Mucosa of descending colon (tissue), 3 donors: ENCODE measurements at places on chromosomes 7 and 10. TPM values are rescaled to one million over a fixed set of nuclear protein-coding genes. Genes with fewer than 3 reads are reported as not detected.

The PDSS1 gene
- 27.9 TPM for total RNA-seq

The PANK1 gene
- total RNA-seq: 67.4 TPM

The TMEM270 gene
- total RNA-seq: not detected

The HGF gene
- total RNA-seq: 3.2 TPM

The SPDYE3 gene
- not detected for total RNA-seq

The ELFN1 gene
- 0.41 TPM for total RNA-seq

The NODAL gene
- not detected for total RNA-seq

The CYP2C19 gene
- 1.5 TPM for total RNA-seq

The RAPGEF5 gene
- 34.7 TPM for total RNA-seq

DNA sequence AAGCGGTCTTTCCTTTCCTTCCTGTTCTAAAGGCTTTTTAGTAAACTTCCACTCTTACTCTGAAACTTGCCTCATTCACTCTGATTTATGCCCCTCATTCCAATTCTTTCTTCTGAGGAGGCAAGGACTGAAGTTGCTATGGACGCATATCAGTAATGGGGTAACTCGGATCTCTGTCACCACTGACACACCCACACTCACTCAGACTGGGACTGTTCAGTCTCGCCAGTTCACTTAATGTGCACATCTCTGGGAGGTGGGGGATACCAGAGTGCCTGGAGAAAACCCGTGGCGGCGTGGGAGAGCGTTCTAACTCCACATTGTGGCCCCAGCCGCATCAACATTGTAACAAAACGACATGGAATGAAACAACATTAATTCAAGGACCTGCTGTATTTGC, 1139.3 kb upstream of the CELF2 start:
- DNase-seq: no peak

DNA sequence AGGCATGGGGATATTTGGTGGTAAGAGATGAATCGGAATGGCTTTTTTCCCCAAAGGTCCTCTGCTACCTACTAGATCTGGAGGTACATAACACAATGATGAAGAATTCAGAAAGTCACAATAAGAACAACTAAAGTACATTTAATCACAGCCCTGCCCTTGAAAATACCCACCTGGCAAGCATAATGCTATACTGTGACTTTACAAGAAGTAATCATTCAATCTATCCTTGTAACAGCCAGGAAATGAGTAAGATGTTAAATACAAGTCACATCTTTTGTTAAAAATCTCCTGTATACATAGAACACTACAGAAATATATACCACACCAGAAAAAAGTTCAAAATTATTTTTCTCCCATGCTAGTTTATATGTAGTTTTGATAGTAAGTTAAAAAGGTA, 108.3 kb upstream of the ABCB5 start:
- DNase-seq: no peak

DNA sequence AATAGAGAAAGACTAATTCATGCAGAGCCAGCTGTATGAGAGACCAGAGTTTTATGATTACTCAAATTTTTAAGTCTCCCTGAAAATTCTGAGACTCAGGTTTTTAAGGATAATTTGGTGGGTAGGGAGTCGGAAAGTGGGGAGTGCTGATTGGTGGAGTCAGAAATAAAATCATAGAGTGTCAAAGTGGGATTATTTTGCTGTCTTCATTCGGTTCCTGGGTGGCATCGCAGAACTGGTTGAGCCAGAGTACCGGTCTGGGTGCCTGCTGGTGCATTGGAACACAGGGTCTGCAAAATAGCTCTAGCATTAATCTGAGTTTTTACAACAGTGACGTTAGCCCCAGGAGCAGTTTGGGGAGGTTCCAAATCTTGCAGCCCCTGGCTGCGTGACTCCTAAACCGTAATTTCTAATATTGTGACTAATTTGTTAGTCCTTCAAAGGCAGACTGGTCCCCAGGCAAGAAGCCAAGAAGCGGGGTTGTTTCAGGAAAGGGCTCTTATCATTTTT, 32.4 kb downstream of the GPRIN2 start:
- DNase-seq: peak; percentile 46

DNA sequence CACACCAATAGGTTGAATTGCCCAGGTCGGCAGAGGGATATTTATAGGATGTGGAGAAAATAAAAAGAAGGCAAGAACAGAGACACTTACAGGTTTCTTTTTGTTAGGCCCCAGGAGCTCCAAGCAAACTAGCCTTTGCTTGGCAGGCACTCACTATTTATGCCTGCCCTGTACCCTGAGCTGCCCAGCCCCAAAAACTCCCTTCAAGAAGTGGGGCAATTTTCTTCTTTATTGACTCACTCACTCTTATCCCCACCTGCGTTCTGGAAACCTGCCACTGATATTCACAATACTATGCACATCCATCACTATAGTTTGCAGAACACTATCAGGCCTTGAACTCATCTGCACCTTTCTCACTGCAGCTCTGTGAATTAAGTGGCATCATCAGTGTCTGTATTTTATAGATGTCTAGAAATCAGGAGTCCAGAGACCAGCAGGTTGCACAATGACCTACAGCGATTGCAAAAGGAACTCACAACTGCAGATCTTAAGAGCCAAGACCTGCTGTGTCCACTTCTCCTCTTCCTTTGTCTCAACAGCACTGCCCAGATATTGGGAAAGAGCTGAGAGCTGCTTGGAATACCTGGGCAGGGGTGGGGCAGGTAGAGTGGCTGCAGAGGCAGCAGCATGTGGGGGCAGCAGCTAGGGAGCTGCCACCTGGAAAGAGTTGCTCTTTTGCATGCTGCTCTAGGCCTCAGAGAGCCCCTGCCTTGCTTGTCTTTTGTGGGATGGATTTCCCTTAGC, at the start of gene SFTPD:
TSS of gene SFTPD (minus strand) at position 130 of the 747 bp plus-strand sequence. CDS start 2,446 bp downstream, outside the sequence.
- no peak for DNase-seq

DNA sequence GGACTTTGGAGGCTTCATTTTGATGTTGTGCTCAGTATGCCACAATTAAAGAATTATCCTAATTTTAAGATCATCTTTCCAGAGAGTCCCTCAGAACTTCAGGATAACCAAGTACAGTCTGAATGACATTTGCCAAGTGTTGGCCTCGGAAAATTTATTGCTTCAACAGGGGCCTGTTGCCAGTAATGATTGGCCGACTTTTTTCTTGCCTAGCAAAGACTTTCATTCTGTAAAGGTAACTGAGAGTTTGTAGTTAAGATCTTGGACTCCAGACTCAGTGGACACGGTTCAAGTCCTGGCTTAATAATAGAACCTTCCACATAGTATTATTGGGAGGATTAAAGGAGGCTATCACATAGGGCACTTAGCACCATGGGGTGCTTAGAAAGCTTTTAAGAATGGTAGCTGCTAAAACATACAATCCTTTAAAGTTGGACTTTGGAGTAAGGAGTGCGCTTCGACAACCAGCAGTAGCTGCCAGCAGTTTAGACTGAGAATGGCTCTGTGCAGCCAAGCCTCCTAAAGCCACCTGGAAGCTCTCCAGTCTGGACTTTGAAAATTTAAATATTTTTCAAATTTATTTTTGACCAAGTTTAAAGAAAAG, 90.0 kb downstream of the PLCE1 start:
- no peak for DNase-seq

- no peak for DNase-seq
Measured at GRCh38 chr10:69958556-69958902, 94.1 kb upstream of the MACROH2A2 start.

- no peak for DNase-seq
Measured at GRCh38 chr10:57972783-57973182, 294.9 kb downstream of the IPMK start.

- DNase-seq: peak; percentile 93
Measured at GRCh38 chr7:140397784-140398750, at the start of gene SLC37A3. SLC37A3 (minus strand) TSS chr7:140398530; CDS start chr7:140382526, 16,004 bp downstream.

DNA sequence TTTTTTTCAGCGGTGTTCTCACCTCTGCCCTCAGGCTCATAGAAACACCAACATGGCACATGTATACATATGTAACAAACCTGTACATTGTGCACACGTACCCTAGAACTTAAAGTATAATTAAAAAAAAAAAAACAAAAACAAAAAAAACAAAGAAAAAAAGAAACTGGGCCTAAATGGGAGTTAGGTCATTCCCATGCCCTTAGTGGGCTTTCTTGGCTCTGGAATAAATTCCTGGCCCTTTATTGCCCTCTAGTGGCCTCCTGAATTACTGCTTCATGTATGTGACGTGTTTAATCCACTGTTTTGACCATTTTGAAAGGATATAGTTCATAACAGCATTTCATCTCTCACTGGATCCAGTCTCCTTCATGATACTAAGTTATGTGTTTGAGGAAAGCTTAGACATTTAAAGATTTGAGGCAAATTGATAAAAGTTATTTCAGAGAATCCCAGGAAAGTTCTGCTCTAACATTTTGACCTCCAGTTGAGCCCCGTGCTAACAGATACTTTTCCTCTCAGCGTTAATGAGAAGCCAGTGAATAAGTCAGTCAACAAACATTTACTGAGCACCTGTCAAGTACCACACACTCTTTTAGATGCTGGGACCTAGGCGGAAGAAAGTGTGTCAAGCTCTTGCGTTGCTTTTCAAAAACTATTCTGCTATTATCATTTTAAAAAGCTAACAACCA, 54.7 kb upstream of the SYPL1 start:
- no peak for DNase-seq

DNA sequence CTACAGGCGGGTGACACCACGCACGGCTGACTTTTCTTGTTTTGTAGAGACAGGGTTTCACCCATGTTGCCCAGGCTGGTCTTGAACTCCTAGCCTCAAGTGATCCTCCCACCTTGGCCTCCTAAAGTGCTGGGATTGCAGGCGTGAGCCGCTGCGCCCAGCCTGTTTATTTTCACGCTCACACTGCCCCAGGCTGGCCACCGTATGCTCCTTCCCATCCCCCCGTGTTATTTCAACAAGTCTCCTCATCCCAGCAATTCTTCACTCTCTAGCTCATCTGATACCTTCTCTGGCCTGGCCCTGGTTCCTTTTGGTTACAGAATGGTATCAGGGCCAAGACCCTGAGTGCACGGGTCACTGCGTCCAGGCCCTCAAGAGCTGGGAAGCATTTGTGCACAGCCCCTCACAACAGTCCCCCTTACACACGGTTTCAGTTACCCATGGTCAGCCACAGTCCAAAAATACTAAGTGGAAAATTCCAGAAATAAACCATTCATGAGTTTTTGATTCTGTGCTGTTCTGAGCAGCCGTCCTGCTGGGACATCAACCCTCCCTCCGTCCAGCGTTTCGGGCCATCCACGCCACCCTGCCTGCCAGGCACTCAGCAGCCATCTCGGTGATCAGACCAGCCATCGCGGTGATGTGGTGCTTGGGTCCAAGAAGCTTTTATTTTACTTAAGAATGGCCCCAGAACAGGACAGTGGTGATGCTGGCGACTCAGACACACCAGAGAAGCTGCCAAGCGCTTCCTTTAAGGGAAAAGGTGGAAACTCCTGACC, 8.9 kb downstream of the COX19 start:
- DNase-seq: no peak

GRCh38 chr7:120304674-120305073, 31.7 kb downstream of the KCND2 start:
- DNase-seq: no peak

DNA sequence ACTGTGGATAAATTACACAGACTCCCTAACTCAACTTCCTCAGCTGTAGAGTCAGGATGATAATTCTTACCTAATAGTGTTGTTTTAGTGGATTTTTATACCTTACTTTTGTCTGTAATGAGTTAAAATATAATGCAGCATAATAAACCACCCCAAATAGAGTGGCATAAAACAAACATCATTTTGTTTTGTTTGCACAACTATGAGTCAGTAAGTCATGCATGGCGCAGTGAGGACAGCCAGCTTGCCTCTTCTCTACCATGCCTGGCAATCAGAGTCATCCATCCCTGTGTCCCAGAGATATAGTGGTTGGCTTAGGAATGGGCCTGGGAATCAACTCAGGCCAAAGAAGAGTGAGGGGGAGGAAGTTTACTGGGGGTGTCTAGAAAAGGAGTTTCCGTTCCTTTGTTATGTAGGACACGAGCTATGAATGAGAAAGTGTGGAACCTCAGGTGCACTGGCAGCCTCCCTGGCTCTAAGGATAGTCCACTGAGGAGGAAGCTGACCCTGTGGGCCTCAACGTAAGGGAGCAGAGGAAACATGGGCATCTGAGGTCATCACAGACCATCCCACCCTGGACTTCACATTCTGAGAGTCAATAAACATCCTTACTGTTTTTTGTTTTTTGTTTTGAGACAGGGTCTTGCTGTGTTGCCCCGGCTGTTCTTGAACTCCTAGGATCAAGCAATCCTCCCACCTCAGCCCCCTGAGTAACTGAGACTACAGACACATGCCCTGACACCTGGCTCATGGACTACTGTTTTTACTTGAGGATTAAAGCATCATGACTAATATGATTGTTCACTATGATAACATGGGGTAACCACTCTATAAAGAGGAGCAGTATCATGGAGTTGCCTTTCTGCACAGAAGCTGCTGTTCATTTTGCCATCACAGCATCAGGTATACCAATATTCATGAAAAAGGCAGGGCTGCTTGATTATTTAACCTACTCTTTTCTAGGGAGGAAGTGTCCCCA, 21.0 kb upstream of the GRB10 start:
- no peak for DNase-seq

DNA sequence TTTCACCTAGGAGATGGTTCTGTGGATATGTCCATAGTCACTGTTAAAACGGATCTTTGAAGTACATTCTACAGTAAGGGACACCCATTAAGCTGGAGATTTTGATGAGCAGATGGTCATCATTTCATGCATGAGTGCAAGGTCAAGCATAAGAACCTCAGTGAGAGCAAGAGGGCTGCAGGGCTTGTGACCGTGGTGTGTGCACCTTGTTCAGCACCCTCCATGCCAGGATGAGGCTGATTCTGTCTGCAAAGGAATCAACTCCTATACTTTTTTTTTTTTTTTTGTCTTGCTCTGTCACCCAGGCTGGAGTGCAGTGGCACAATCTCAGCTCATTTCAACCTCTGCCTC, 17.6 kb downstream of the PDSS1 start:
- peak; percentile 28 for DNase-seq

DNA sequence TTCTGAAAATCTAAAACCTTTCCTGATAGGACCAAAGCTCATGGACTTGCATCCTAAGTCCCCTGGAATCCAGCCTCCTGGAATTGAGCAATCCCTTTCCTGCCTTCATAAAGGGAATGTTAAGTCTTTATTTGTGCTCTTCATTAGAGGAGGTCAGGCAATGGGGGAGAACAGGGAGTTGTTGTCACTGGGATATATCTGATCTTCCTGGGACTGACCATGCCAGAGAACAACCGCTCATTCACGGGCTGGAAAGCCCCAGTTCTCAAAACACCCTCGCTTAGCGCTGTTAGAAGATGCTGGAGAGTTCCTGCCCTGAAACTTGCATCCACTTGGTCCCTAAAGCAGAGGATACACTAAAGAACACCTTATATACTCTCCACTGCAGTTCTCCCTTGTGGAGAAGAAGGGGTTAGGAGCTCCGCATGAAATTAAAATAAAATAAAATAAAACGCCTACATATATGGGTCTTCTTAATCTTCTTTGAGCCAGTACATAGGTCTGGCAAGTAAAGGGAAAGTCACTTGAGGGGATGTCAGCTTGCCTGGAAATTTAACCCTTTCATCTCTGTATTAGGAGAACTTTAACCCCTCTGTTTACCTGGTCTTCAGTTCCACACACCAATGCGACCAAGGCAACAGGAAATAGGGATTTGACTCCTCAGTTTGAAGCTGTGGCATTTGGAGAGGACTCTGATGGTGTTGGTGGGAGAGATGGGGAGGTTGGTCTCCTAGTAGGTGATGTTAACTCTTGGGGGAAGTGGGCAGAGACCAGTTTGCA, 1.2 kb downstream of the SORCS1 start:
- no peak for DNase-seq

GRCh38 chr7:16044645-16045044, 358.2 kb upstream of the MEOX2 start:
- no peak for DNase-seq
